ENCODE measurements at places on chromosomes 16 and 17. TPM values are rescaled to one million over a fixed set of nuclear protein-coding genes. Genes with fewer than 3 reads are reported as not detected.

The SOST gene
- total RNA-seq, result not detected

The TBC1D3I gene
- total RNA-seq, result 2.1 TPM

The FMNL1 gene
- total RNA-seq, result 19.4 TPM

The PIK3R5 gene
- total RNA-seq, result 8.4 TPM

The TMC8 gene
- total RNA-seq, result 18.2 TPM

The TNK1 gene
- 12.3 TPM for total RNA-seq

Measured in ureter (tissue), 1 donor.